ENCODE measurements at places on chromosomes 3 and 15.
A peak's percentile ranks its signal among the peaks of the same experiment; 100 is the strongest.

DNA sequence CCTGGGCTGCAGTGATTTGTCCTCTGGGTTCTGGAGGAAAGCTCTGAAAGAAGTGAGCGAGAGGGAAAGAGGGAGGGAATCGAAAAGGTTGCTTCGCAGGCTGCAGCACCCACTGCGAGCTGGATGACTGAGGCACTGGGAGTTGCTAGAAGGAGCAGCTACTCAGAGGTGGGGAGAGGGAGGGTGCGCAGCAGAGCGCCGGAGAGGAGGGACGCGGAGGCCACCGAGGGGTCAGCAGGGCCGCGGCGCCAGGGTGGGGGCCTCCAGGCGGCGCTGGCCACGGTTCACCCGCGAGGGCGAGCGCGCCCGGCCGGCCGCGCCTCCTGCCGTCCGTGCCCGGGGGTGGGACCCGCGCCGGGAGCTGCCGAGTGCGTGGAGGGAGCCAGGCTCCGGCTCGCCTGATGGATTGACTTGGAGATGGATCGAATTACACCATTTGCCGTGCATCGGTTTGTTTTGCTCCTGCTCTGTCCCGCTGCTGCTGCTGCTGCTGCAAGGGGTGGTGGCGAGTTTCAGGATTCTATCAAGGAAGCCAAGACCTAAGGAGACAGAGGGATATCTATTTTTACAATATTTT is at the start of gene SEMA6D:
Gene SEMA6D (plus strand): TSS at position 470 of the 577 bp plus-strand sequence. CDS start 42,294 bp downstream, outside the sequence.
- no peak for DNase-seq

DNA sequence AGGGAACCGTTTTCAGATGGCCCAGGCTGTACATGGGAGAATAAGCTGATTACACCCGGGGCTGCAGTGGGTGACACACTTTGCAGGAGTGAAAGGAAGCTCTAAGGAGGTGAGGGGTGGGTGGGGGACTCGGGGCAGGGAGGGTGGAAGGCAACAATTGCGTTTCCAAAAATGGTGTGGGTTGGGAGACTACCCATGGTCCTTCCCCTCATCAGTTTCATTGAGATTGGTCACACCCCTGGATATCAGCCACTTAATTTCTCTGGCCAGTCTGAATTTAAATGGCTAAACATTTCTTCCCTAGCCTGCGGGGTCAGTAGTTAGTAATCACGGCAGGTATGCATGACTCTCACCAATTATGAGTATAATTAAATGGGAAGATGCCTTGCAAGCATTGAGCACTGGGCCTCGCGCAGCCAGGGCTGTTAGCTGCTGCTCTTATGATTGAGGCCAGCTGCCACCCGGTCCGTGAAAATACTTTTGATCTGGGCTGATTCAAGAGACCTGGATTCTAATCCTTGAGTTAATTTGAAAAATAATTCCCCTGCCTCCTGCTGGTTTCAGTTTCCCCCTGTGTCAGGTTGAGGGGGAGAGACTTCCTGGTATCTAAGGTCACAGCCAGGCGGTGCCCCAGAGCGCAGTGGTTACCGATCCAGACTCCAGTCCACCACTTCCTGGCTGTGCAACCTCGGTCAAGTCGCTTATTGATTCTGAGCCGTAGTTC is 23.3 kb downstream of the SLC6A6 start:
- peak; percentile 53 for DNase-seq

DNA sequence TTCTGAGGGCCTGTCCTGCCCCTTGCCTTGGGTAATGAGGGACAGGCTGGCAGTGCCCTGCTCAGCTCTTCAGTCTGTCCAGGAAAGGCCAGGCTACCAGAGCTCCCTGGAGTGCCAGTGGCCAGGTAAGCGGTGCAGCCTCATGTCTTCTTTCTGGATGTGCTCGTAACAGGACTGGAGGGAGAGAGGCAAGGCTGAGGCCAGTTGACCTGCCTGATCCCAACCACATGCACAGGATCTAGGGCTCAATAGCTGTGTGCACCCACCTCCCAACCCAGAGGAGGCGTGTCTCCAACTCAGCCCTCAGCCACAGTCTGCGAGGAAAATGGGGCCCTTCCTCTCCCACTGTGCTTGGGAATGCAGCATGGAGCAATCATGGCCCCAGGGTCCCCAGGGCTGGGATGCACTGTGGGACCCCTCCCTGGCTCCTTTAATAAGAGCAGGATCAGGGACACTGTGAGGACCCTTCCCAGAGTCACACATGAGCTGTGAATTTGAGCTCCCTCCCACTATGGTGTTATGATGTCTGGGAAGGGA is 22.5 kb downstream of the ALS2CL start:
- no peak for DNase-seq

GRCh38 chr3:134618478-134619300 is 32.1 kb downstream of the KY start:
- DNase-seq = no peak

GRCh38 chr3:142033292-142033691 is 116.1 kb downstream of the TFDP2 start:
- DNase-seq = no peak

- DNase-seq = no peak
Measured at GRCh38 chr3:177104299-177104992, 92.8 kb downstream of the TBL1XR1 start.

GRCh38 chr3:49903451-49904424 is at the start of gene MST1R:
MST1R (minus strand) TSS chr3:49903873; CDS start chr3:49903609, 264 bp downstream.
- peak; percentile 77 for DNase-seq

DNA sequence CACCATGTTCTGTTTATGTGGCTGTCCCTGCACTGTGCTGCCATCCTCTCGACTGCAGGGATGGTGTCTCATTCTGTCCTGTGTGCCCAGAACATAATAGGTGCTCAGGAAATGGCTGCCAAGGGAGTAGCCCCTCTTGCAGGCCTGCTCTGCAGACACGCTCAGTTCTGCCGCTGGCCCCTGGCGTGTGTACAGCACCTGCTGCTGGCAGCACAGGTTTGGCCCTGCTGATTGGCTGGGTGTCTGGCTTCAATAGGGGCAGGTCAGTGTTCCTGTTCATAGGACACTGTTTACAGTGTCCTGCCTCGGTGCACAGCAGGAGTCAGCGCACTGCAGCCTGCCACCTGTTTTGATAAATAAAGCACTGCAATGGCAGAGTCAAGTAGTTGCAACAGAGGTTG is 146.9 kb downstream of the DNAJB8 start:
- DNase-seq = no peak

GRCh38 chr3:151753846-151754245 is 20.1 kb downstream of the AADACL2 start:
- no peak for DNase-seq

DNA sequence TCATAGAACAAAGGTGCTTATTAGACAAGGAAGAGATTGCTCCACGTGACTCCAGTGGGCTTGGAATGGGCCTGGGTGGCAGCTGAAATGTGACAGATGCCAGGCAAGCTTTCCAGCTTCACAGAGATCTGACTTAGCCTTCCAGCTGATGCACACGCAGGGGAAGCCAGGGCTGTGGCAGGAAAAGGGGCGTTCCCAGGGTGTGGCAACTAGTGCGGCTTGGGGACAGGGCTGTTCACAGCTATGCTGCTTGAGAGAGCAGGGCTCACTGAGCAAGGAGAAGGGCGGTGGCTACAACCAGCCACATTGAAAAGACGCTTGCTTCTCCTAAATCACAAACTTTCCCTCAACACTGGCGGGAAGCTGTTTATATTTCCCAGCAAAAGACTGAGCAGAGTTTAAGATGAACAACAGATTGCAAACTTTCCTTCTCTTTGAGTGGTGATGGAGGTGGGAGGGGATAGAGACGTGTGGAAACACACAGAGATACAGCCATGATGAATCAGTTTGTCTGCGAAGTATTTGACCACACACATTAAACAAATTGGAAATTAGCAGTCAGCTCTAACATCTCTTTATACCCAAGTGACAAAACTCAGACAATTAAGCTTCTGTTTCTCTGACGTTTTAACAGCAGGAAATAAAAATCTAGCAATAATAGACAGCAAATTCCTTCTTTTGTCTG is 127.5 kb downstream of the BDH1 start:
- peak; percentile 2 for DNase-seq

DNA sequence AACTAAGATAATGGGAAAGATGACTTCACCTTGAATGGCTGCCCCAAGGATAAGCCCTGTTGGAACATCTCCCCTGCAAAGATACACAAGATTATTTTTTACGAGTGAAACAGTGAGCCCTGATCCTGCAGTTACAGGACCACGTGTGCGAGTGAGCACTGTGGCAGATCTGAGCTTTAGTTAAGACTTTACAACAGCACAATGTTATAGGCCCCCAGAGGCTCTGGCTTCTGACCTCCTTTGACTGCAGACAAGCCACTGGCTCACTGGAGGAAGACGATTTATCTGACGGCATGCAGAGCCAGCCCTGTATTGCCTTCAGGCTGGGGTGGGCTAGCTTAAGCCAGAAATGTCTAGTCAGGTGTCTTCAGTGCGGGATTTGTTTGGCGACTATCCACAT is 174.4 kb downstream of the ARRDC4 start:
- no peak for DNase-seq

GRCh38 chr3:140152851-140153639 is 218.1 kb downstream of the CLSTN2 start:
- no peak for DNase-seq

DNA sequence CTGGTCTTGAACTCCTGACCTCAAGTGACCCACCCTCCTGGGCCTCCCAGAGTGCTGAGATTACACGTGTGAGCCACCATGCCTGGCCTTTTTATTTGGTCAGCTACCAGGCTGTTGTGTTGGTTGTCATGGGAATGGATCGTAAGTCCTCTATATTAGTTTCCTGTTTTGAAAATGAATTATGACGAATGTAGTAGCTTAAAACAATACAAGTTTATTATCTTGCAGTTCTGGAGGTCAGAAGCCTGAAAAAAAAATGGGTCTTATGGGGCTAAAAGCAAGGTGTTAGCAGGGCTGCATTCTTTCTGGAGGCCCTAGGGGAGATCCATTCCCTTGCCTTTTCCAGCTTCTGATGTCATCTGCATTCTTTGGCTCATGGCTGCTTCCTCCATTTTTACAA is 25.1 kb upstream of the HERC1 start:
- DNase-seq = no peak

DNA sequence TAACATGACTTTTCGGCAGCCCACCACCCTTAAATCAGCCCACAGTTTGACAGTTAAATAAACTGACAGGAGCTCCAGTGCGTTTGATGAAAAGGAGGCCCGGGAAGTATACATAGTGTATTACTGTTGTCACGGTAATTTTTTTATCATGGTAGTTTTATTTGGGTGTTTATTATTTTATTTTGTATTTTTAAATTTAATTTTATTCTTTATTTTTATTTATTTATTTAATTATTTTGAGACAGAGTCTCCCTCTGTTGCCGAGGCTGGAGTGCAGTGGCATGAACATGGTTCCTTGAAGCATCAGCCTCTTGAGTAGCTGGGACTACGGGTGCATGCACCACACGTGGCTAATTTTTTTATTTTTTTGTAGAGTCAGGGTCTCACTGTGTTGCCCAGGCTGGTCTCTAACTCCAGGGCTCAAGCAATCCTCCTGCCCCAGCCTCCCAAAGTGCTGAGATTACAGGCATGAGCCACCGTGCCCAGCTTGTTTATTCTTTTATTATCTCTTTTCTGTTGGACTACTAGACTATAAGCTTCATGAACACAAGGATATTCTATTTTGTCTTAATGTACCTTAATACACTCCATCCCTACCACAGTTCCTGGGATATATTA is 65.3 kb downstream of the LRCH3 start:
- no peak for DNase-seq

GRCh38 chr15:90581771-90582352 is 52.1 kb downstream of the CRTC3 start:
- no peak for DNase-seq

DNA sequence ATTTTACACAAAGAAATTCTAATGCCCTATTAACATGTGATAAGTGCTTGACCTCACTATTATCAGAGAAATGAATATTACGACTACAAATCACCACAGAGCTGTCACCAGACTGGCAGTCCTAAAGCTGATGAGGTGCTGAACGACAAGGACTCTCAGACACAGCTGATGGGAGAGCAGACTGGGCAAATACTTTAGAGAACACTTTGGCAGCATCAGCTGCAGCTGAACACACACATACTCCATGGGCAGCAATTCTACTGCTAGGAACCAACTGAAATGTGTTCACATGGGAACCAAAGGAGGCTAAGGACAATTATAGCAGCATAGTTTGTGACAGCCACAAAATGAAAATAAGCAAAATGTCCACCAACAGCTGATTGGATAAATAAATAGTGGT is 45.5 kb downstream of the SUSD5 start:
- DNase-seq = no peak
